Stimulated activated naive B cell treated with anti-CD40 and anti-IgM and Interleukin-4, amounts not matched to agents 10 μg/mL and 1 μg/mL and 100 μg/mL, for 72 hours (primary cell): ENCODE measurements at places on chromosomes 5 and 9.

GRCh38 chr9:17004500-17004899, 130.3 kb upstream of the CNTLN start:
- no peak for DNase-seq

DNA sequence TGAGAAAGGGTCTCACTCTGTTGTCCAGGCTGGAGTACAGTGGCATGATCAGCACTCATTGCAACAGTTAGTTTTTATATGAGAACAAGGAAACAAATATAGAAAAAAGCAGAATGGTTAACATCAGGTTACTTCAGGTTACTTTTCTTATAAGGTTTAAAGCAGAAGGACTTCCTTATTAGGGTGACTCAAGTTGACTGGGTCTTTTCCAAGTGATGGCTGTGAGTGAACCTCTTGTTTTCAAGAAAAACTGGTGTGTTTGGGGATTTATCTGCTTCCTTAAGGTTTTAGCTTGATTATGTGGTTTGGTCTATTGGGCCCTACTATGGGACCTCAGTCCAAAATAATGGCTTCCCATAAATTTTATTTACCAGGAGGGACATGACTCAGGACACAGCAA, 99.2 kb downstream of the ARRDC3 start:
- no peak for DNase-seq

GRCh38 chr5:40001796-40002195, 577.0 kb upstream of the DAB2 start:
- no peak for DNase-seq

DNA sequence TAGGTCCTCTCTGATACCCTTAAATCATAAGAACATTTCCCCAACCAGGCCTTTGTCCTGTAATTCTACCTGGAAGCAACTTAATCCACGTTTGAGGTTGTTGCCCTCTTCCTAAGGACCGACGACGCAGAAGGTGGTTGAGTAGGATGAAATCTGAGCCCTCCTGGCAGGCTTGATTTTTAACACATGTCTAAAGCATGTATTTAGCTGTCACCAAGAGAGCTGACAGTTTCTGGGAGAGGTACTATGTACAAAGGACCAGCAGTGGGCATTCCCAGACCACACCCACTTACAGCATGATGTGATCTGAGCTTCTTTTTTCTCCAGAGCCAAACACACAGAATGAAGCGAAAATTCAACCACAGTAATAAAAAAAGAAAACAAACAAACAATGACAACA, 260.9 kb downstream of the SH3GL2 start:
- no peak for DNase-seq

- DNase-seq, result peak; percentile 63
Measured at GRCh38 chr5:54902791-54903473, 82.5 kb downstream of the ESM1 start.

DNA sequence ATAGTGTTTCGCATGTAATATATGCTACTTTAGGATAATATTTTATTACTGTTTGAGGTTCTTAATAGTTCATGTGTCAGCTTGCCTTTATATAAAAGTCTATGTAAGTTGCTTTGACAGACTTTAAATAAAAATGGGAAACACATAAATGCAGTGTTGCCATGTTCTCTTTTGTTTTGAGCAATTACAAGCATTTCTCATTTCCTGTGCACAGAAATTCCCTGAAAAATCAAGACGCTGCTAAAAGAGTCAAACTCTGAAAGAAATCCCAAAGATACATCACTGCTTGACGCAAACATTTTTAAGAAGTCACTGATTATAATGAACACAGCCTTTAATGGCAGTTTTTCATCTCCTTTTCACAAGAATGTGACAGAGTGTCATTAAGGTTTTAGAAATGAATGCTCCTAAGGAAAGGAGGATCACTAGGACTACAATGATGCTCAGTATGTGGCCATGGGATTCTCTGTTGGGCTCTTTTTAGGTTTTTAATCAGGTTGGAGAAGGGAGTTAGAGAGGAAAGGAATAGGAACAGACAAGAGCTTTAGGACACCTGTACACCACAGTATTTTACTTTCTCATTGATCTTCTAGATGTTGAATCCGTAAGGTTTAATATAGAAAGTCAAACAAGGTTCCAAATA, 29.4 kb downstream of the ZCCHC7 start:
- no peak for DNase-seq

- no peak for DNase-seq
Measured at GRCh38 chr5:123690821-123691220, 178.8 kb downstream of the CSNK1G3 start.

- no peak for DNase-seq
Measured at GRCh38 chr9:77595426-77596095, 52.6 kb downstream of the GNA14 start.

DNA sequence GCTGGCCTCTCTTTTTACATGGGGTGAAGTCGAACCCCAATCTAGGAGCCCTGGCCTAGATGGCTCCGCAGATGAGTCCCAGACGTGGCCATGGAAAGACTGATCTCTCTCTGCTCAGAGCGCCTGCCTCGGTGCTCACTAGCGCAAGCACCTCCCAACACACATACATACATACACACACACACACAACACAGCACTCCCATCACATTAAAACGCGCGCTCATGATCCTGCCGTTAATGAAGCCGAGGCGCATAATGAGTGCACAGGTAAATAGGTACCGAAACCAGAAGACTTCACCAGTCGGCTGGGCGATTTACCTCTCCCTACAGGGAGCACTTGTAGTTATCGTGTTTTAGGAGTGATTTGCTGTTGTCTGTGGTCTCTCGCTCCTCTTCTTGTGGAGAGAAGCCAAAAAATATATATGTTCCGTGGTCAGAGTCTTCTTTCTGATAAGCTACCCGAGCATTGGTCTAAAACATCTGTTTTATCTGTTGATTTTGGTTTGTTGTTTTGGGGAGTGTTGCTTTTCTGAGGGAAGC, 207.7 kb downstream of the MEF2C start:
- DNase-seq, result no peak

- no peak for DNase-seq
Measured at GRCh38 chr9:38373679-38374078, 18.8 kb upstream of the ALDH1B1 start.

GRCh38 chr9:125470767-125471580, 209.3 kb downstream of the GAPVD1 start:
- no peak for DNase-seq

GRCh38 chr5:2742921-2743679, 8.4 kb downstream of the IRX2 start:
- no peak for DNase-seq

DNA sequence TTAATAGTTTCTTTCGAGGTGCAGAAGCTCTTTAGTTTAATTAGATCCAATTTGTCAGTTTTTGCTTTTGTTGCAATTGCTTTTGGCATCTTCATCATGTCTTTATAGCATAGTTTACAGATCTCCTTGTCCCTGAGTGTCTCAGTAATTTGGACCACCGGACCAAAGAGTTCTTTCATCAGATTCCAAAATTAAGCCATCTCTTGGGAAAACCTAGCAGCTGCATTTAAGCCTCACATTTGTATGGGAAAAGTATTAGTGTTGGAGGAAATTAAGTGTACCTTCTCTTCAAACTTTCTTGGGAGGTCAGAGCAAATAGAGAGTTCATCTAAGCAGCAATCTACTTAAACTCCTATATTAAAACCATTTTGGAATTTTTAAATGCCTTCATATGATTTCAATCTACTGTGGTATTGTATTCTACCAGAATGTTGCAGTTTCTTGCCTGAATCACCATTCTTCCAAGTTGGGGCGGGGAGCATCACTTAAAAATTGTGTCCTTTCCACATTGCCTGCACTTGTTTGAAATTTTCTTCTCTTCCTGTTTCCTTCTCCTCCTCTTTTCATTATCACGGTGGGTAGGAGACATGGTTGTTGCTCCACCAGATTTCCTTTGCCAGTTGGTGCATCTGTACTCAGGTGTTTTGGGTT, 97.3 kb upstream of the DAB2 start:
- no peak for DNase-seq

GRCh38 chr5:101306391-101307137, 403.5 kb upstream of the ST8SIA4 start:
- DNase-seq, result no peak

- DNase-seq, result no peak
Measured at GRCh38 chr5:117953272-117953671, 1035.1 kb downstream of the DTWD2 start.
